Adipocyte (in vitro differentiated cells): ENCODE measurements at places on chromosomes 1 and 21.

GRCh38 chr1:206930210-206930798 lies 8.6 kb upstream of the FCMR start:
- DNase-seq: no peak

DNA sequence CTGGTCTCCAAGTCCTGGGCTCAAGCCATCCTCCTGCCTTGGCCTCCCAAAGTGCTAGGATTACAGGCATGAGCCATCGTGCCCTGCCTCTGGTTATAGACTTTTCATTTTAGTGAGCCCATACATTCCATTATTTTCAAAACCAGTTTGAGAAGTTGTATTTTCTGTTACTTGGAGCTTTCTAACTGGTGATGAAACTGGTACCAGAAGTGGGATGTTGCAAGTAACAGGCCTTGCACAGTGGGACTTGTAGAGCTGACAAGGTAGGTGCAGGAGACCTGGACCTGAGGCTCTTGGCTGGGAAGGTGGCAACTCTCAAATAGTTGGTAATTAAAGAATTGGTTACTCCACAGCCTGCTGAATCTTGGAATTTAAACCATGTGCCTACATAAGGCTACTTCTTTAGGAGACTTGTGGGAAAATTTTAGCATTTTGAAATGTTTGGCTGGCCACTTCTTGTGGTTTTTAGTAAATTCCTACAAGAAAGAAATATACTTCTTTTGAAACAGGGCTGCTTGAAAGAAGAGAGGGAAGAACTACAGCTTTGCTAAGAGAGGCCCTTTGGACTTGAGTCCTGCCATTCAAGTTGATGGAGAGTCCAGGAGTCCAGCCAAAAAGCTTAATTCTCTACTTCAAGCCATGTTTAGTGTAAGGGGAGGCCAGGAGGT lies 9.8 kb upstream of the ALPL start:
- peak; percentile 72 for DNase-seq

DNA sequence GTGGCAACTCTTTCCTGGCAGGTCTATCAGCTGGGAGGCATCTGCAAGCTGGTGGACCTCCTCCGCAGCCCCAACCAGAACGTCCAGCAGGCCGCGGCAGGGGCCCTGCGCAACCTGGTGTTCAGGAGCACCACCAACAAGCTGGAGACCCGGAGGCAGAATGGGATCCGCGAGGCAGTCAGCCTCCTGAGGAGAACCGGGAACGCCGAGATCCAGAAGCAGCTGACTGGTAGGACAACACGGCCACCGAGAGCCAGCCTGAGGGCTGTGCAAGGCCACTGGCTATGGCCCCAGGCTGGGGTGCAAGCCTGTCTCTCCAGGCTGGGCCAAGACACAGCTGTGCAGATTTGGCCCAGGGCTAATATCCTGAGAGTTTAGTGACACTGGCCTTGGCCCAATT lies 34.2 kb downstream of the PKP1 start:
- DNase-seq: no peak

- DNase-seq: peak; percentile 86
Measured at GRCh38 chr1:10494754-10495474, 20.2 kb downstream of the PEX14 start.

DNA sequence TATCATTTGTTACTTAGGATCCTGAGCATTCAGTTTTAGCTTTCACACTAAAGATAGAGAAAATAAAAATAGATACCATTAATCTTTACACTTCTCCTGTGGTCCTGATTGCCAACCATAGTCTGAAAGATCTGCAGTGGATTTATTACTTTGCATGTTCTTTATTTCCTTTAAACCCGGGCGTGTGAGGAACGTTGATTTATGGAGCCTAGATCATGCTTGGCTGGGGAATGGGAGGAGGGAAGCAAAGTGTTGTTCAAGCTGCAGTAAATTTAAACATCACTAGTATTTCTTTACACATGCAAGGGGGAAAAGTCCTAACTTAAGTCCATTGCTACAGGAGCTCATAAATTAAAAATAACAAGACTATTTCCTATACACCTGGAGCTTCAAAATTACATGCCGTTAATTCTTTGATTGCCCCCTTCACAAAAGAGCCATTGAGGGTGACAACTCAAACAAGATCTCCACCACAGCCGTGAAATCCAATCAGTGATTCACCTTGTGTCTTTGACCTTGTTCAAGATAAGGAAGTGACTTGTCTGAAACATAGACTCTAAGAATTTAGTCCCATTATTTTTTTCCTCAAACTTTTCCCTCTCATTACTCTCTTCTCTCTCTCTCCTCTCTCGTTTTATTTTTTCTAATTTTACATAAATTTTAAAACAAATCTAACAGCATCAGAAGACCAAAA lies 282.7 kb downstream of the KIF26B start:
- no peak for DNase-seq

- no peak for DNase-seq
Measured at GRCh38 chr1:158055854-158056253, 62.4 kb downstream of the KIRREL1 start.

DNA sequence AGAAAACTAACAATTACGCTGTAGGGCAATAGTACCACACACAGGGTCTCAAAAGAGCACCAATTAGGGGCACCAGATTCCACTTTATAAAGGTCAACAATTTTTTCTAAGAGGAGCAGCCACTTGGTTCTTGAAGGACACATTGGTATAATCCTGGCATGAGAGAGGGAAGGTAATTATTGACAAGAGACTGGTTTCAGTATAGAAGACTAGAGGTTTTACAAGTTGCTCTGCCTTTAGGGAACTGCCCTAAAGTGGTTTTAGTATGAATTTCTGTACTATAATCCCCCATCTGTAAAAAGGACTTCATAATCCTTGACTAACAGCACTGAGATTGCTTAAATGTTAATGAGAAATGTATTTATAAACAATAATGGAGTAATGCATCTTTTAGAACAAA lies 648.5 kb upstream of the PTBP2 start:
- DNase-seq: no peak

DNA sequence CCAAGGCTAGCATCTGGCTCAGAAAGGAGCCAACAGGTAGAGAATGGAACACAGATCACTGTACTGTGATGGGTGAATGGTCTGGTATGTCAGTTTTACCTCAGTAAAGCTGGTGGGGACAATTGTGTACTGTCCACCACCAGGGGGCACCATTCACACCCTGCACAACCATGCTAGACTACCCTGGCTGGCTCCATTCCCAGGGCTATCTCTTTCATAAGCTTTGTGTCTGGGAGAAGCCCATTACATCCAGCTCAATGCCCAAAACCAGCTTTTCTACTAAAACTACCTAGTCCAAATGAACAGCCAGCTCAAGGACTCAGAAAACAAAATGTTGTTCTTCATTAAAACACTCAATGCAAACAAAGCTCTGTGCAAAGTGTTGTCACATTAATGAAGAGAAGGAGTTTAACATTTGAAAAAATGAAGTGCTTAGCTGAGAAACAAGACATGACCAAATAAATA lies 62.0 kb upstream of the RASAL2 start:
- peak; percentile 98 for DNase-seq

- no peak for DNase-seq
Measured at GRCh38 chr1:205499789-205500188, 4.7 kb upstream of the CDK18 start.

GRCh38 chr1:164635059-164635802 lies 76.2 kb downstream of the PBX1 start:
- DNase-seq: no peak

DNA sequence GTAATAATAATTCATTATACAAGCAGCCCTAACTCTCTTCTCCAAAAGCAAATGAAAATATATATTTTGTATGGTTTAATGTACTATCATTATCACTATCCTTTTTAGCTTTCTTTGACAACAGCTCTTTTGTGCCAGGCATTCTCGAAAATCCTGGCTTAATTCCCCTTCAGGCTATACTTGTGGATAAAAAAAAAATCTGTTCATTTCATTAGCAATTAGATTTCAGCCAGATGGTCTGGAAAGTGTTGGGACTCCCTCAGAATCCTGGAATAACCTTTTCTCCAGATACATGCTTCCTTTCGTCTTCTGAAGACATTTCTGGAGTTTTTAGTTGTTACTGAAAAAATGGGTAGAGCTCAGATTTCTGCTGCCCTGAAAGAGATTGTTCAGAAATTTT lies 83.4 kb upstream of the PLPPR4 start:
- no peak for DNase-seq

DNA sequence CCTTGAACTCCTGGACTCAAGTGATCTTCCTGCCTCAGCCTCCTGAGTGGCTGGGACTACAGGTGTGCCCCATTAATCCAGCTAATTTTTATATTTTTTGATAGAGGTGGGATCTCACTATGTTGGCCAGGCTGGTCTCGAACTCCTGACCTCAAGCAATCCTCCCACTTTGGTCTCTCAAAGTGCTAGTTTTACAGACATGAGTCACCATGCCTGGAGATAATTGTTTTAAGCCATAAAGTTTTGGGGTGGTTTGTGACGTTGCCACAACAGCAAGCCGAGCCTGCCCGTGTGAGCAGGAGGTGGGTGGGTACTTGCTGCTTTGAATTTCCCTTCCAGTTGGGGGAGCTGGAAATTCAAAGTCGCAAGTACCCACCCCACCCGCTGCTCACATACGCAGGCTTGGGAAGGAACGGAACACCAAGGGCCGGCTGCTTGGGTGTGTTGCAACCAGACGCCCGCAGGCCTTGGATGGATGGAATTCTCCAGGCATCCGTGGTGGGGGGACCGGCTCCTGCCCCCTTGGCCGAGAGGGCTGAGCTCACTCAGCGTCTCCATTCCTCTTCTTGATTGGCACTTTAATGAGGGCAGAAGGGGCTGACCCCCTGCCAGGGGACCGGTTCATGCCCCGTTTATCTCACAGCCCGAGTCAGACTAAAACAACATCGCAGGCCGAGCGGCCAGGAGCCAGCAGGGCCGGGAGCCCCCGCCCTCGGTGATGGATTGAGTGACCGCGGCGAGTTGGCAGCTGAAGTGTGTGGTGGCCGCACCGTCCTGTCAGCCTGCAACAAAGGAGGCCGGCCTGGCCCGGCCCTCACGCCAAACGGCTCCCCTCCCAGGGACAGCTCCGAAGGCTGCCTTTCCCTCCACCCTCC lies 78.1 kb downstream of the DHRS3 start:
- no peak for DNase-seq

GRCh38 chr1:11373895-11374747 lies 101.1 kb downstream of the UBIAD1 start:
- no peak for DNase-seq
